ENCODE measurements at places on chromosomes 4 and X.

- no peak for DNase-seq
Observed at GRCh38 chr4:1752284-1753041, 31.1 kb downstream of the TACC3 start.

GRCh38 chr4:10619220-10619619 lies 65.3 kb downstream of the CLNK start:
- peak; percentile 19 for DNase-seq

GRCh38 chr4:6812766-6813165 lies 30.2 kb downstream of the KIAA0232 start:
- DNase-seq: no peak

DNA sequence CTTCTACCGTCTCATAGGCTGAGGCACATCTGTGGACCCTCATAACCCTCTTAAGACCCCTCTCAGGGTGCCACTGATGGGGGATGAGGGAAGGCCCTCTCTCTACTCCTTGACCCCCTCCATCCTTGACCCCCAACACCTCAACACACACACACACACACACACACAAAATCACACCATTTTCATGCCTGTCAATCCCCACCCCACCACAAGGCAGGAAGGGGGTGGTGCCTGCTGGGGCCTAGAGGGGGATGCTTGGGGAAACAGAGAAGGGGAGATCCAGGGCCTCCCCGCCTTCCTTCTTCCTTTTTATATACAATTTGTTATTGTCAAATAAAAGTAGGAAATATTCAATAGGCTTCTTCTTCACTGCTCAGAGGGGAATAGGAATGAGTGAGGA lies 1.2 kb upstream of the EBP start:
- no peak for DNase-seq

- no peak for DNase-seq
Observed at GRCh38 chr4:14254926-14255325, 627.4 kb upstream of the BOD1L1 start.

DNA sequence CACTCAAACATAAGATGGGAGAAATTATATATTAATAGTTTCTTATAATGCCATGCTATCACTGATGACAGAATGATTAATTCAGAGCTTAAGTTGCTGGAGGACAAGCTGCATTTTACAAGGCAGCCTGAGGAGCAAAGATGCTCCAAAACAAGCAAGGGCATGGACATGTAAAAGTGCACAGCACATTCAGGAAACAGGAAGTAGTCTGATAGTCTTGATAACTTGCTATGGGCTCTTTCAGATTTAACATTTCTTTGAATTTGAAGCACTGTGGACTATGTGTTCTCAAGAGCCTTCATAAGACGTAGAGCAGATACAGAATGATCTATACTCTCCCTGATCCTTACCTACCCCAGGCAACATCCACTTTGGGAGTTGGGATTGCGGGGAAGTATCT lies 50.0 kb downstream of the AMMECR1 start:
- no peak for DNase-seq

- no peak for DNase-seq
Observed at GRCh38 chr4:147481577-147482109, 746 bp downstream of the EDNRA start.

DNA sequence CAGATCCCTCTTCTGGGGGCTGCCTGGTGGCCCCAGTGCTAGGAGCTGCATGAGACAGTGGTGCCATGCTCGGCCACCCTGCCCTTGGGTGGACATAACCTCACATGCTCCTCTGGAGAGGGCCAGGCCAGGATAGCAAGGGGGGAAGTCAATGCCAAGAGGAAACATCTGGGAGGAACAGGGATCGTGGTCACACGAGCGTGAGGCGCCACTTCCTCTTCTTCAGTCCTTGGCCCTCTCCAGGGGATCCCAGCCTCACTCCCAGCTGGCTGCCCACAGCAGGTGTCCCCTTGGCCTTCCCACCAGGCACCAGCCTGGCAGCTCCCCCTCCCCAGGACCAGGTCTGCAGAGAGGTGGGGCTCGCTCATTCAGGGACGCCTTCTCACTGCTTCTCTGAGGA lies 28.6 kb downstream of the TBC1D14 start:
- DNase-seq: no peak

- no peak for DNase-seq
Observed at GRCh38 chrX:118736394-118737010, 9.1 kb downstream of the IL13RA1 start.

GRCh38 chrX:31497086-31497485 lies 425.2 kb upstream of the FTHL17 start:
- no peak for DNase-seq

DNA sequence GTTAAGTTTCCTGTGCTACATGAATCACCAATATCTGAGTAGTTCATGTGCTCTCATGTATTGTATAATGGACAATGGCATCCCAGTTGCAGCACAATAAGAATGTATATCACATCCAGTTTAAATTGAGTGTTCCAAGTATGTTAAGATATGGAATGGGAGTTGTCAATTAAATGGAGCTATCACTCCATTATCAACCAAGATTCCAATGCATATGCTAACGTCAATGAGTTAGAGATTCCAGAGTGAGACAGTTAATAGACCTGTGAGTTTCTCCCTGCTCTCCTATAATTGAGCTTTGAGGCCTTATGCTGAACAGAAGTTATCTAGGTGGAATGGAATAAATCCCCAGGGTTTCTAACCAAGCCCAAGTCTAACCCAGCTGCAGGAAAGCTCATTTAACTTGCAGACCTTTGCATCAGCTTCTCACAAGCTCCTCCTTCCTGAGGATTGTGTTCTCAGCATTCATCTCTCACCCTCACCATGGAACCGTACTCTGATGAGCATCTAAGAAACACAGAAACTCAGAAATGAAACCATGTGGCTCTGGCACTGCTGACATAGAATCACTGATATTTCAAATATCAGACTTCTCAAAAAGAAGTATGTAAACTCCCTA lies 84.8 kb downstream of the TIGD2 start:
- no peak for DNase-seq

DNA sequence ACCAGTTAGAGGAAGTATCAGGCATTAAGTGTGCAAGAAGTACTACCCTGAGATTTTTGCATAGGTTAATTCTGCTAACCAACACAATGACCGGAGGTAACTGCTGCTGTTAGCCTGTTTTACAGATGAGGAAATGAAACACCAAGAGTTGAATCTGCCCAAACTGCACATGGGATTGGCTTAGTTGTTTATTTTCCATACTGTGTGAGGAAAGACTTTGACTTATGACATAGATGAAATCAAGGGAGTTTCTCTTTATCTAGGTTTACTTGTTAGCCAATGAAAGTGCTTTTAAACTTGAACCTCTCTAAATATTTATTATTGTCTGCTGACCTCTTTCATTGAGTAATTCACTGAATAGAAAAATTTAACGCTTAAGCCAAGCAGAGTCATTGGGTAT lies 10.3 kb downstream of the GUCY1B1 start:
- no peak for DNase-seq

DNA sequence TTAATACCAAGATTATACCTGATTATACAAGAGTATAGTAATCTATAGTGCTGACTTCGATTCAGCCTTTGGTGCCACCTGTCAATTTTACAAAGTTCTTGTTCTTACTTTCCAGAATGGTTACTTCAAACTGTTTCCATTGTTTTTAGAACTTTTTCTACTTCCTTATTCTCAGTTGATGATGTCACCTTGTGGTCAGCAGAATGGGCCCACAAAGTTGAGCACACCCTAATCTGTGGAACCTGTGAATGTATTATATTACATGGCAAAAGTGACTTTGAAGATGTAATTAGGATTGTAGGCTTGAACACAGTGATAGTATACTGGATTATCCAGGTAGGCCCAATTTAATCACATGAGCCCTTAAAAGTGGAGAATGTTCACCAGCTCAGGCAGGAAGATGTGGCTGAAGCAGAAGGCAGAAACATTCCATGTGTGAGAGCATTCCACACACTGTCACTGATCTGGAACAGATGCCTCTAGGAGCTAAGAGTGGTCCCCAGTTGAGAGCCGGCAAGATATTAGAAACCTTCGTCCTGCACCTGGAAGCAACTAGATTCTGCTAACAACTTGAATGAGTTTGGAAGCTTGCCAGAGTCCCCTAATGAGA lies 6.3 kb upstream of the SGMS2 start:
- DNase-seq: peak; percentile 20

GRCh38 chr4:187602339-187603092 lies 393.1 kb upstream of the ZFP42 start:
- DNase-seq: peak; percentile 88

DNA sequence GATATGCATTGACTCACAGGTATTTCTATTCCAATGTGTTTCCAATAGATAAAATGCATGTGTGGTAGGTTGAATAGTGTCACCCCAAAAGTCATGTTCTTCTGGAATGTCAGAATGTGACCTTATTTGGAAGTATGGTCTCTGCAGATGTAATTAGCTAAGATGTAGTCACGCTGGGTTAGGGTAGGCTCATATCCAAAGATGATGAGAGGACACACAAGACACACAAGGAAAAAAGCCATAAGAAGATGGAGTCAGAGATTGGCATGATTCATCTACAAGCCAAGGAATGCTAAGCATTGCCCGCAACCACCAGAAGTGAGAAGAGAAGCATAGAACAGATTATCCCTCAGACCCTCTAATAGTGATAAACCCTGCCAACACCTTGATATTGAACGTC lies 17.5 kb downstream of the ZNF330 start:
- no peak for DNase-seq

- DNase-seq: no peak
Observed at GRCh38 chrX:31319586-31319985, 247.7 kb upstream of the FTHL17 start.

GRCh38 chrX:48854898-48855297 lies 19.5 kb upstream of the PCSK1N start:
- DNase-seq: no peak

DNA sequence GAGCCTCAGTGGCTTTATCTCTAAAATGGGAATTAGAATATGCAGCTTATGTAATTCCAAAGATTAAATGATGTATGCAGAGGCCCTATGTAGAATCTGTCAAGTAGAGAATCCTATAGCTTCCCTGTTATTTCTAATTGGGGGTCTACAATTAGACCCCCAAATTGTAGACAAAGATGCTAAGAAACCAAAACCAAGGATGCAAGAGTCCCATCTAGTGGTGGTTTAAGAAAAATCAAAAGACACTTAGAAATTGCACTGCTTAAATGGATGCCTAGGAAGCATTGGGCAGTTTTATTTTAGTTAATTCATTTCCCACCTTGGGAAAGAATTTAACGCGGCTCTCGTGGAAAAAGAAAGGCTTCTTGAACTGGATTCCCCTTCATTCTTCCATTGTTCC lies 115.2 kb downstream of the GABRA2 start:
- no peak for DNase-seq

- no peak for DNase-seq
Observed at GRCh38 chr4:113109106-113109718, 59.8 kb downstream of the ANK2 start.

DNA sequence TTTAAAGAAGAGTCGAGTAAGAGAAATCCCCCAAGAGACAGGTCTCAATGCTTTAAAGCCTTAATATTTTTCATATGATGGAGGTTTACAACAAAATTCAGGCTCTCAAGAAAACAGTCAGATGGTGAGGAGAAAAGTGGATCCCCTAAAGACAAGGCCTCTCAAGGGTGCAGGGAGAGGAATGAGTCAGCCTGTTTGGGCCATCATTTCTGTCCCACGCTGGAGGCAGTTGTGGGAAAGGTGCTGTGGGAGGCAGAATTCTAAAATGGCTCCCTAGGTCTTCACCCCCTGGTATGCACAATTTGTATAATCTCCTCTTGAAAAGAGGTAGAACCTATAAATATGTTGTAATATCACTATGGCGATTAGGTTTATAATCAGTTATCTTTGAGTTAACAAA lies 4.6 kb upstream of the TIFA start:
- no peak for DNase-seq

GRCh38 chr4:110245577-110245976 lies 47.2 kb upstream of the ELOVL6 start:
- no peak for DNase-seq

DNA sequence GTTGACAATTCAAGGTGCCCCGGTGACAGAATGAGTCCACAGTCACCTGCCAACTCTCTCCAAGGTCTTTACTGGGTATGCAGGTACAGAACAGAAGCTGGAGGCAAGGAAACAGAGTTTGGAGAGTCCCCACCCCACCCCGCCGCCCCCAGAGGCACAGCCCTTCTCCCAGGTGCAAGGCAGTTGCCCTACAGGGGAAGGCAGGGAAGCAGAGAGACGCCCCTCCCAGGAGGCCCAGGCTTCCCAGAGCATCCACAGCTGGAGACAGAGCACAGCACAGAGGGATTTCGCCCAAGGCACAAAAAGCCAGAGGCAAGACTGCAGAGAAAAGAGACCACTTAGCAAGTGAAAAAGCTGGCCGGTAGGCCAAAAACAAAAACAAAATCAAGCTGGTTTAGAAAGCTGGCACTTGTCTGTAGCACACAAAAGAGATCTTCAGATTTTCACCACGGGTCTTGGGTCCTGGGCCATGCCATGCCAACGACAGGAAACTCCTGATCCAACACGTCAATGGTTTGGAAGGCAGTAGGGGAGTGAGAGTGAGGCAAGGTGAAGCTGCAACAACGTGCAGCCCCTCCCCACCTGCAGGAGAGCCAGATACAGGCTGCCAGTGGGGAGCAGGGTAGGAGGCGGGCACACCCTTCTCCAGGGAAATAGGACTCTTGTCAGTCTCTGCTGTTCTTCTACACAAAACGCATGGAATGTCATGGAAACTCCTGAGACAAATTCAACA lies 113.3 kb downstream of the AFAP1 start:
- DNase-seq: no peak

GRCh38 chr4:57110640-57111511 lies 691 bp upstream of the IGFBP7 start:
- DNase-seq: no peak
